ENCODE measurements at places on chromosomes 3 and 15.

DNA sequence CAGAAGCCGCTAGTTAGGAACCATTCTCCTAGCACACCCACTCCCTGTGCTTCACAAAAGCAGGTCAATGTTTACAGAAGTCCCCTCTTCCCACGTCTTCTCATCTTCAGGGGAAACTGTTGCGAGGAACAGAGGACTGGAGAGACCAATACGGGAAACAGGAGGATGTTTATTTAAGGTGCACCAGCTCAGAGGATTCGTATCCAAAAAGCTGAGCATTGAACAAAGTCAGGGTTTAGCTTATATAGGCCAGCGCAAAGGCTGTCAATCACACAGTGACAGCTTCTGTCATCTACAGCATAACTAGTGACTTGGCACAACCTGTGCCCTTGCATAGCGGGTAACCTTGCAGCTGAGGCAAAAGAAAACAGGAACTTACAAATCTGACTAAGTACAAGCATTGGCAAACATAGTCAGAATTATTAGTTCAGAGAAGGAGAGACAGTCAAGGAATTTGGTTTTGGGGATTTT lies 61.3 kb downstream of the ZDHHC19 start:
- no peak for DNase-seq

- DNase-seq = no peak
These were observed 56.1 kb downstream of the SLC12A8 start for GRCh38 chr3:125156456-125156855.

DNA sequence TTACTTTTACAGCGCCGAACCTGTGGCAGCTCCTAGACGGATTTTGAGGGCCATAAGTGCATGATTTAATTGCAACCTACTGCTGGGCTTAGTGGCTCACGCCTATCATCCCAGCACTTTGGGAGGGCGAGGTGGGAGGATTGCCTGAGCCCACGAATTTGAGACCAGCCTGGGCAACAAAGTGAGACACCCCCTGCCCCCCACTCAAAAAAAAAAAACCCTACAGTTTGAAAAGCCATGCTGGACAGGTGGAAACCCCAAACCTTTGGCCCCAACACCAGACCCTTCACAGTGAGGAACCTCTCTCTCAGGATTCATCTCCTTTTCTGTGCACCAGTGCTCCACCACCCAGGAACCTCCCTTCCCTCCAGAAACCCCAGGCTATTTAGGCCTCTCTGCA lies 1.1 kb upstream of the CDC25A start:
- no peak for DNase-seq

DNA sequence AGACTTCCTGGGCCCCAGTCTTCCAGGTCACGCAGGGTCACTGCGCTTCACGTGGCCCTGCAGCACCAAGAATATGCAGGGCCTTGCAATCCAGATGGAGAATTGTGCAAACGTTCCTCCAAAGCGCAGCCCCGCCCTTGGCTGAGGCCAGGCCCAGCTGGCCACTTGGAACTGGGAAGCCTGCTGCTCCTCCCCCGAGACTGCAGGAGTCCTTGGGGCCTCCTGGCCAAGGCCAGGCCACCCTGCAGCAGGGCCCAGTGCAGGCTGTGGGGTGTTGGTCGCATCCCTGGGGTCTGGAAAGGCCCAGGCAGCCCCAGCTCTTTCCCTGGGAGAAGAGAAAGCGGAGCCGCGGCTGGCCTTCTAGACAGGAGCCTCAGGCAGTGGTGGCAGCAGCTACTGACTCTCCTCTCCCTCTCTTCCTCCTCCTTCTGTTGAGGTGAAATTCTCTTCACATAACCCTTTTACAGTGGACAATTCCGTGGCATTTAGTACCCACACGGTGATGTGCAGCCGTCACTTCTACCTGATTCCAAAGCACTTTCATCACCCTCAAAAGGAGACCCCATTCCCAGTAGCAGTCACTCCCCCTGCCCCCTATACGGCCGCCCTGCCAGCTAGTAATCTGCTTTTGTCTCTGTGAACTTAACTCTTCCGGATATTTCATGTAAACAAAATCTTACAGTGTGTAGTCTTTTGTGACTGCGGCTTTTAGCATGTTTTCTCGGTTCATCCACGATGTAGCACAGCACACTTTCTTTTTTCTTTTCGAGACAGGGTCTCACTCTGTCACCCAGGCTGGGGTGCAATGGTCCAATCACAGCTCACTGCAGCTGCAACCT lies 103.9 kb downstream of the TMEM266 start:
- DNase-seq = peak; percentile 79

- DNase-seq = no peak
These were observed 1.9 kb downstream of the GRM7 start for GRCh38 chr3:6862880-6863195.
